ENCODE measurements at places on chromosomes 5 and 9. TPM values are rescaled to one million over a fixed set of nuclear protein-coding genes. Genes with fewer than 3 reads are reported as not detected.

The ZNF169 gene
- total RNA-seq, result 6.6 TPM

GRCh38 chr5:352639-353611 lies 31.4 kb downstream of the AHRR start:
- no peak for DNase-seq

DNA sequence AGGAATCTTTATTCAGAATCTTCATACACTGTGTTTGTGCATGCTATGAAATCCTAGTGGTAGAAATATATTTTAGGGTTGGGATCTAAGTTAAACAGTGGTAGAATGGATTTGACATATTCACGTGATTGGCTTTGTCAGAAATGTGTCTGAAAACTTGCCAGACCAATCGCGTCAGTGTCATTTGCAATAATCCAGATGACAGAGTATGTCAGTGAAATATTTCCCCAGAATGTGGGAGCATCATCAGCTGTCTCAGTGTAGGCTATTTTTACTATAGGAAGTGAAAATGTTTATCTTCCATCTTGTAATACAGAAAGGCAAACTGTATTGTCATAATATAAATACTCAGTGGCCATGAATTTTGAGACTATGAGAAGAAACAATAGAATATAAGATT lies 220.6 kb upstream of the EDIL3 start:
- no peak for DNase-seq

DNA sequence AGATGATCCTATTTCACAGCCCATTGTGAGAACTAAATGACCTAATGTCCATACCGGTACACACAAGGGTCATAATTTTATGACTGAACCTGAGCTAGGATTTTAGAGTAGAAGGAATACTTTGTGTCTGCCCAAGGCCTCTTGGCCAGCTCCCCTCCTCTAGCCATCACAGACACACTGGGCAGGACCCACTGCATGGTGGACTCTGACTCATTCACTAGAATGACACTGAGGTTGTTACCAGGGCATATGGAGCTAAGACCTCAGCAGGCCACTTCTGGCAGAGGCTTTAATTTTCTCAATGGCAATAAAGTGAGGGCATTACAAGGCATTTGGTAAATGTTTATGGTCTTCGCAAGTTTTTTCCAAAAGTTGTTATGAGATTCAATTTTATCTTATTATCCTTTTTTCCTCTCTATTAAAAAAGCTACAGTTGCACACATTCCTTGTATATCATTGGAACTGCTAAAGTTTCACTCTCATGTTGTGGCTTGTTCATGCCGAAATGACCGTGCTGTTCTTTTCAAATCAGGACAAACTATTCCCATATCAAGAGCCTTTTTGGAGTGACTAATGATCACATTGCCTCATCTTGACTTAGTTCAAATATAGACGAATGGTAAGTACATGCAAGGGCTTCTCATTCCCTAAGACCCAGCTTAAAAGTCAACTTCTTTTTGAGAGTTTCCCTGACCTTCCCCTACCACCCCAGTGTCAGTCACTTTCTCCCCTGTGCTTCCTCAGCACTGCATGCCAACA lies 595.7 kb downstream of the ACTL7B start:
- no peak for DNase-seq

DNA sequence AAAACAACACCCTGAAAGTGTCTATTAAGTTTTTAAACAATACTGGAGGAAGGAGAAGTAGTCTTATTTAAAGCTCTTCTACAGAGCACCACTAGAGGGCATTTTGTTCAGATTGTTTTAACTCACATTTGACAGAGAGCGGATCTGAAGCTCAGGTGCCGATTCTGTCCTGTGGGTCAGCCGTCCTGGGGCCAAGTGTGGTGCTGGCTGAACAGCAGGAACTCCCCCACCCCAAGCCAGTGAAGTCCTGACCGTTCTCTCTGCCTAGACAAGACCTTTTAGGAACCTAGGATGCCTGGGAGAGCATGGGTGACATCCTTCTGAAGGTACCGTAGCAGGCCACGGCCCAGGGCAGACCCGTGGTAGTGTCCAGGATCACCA lies 3.9 kb downstream of the EXOC3 start:
- no peak for DNase-seq

Data from thoracic aorta (tissue), 2 donors.